ENCODE measurements at places on chromosomes 6 and 20.

GRCh38 chr6:159692303-159693127, 526 bp downstream of the SOD2 start:
- DNase-seq: peak; percentile 67

- DNase-seq: no peak
These were observed 100.4 kb downstream of the CD83 start for GRCh38 chr6:14217728-14218518.

- peak; percentile 84 for DNase-seq
These were observed 170.8 kb downstream of the BCAS1 start for GRCh38 chr20:53899351-53900167.

- no peak for DNase-seq
These were observed 3.5 kb upstream of the PRIM2 start for GRCh38 chr6:57313711-57314471.

- no peak for DNase-seq
These were observed 150.2 kb downstream of the LRFN2 start for GRCh38 chr6:40436685-40437604.

GRCh38 chr6:90186637-90187371, 109.8 kb downstream of the BACH2 start:
- no peak for DNase-seq
